ENCODE measurements at places on chromosomes 5 and 9. TPM values are rescaled to one million over a fixed set of nuclear protein-coding genes. Genes with fewer than 3 reads are reported as not detected.

C9orf153 gene
- total RNA-seq: 0.54 TPM

LMX1B gene
- not detected for total RNA-seq

ARID3C gene
- total RNA-seq: 0.49 TPM

CDKN2B gene
- total RNA-seq: 9.2 TPM

TMEM174 gene
- not detected for total RNA-seq

BSPRY gene
- total RNA-seq: 11.4 TPM

SLIT3 gene
- not detected for total RNA-seq

TCERG1 gene
- 105 TPM for total RNA-seq

OR2V2 gene
- total RNA-seq: not detected

C6 gene
- total RNA-seq: not detected

TTC39B gene
- total RNA-seq: 32.1 TPM

Measured in T-helper 1 cell treated with Interleukin-12 subunit alpha and Interleukin-12 subunit beta and Interleukin-4 antibody, amounts not matched to agents 30 ng/mL and 1 ng/mL, for 36 hours (primary cell).